ENCODE measurements at places on chromosomes 4 and X.

DNA sequence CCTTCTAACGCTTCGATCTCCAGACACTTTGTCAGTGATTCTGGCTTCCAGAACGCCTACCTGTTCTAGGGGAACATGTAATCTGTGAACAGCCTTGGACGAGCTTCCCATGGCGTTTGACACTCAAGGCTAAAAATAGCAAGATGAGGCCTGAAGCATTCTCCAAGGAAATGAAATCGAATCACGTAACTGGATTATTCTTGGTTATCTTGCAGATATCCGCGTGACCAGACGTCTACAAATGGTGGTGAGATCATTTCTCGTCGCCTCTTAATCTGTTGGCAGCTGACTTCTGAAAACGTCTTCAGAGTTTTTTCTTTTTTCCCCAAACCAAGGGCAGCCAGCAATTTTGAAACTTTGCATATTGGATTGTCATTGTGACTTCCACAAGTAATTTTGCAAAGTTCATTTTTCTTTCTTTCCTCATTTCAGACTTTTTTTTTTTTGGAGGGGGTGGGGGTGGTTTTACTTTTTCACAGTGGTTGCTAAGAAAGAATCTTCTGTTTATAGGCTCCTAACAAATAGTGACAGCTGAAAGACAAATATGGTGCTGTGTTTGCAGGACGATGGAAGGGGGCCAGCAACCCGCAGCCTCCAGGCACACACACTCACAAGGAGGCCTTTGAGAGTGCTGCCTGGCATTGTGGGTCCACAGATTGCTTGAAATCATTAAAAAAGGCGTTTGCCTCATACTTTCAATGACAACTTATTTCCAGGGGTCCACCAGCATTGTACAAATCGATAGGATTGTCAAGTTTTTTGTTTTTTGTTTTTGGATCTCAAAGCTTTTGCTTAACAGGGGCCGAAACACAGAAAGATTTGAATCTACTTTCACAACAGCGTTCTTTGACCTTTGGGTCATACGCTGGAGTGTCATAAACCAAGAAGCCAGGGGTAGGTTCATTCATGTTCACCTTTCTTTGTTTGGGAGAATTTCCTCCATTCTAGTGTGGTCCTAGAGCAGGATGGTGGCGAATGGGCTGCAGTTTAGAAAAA lies 32.4 kb upstream of the PDLIM3 start:
- DNase-seq: no peak

GRCh38 chrX:44401151-44401550 lies 57.7 kb upstream of the EFHC2 start:
- DNase-seq: no peak

DNA sequence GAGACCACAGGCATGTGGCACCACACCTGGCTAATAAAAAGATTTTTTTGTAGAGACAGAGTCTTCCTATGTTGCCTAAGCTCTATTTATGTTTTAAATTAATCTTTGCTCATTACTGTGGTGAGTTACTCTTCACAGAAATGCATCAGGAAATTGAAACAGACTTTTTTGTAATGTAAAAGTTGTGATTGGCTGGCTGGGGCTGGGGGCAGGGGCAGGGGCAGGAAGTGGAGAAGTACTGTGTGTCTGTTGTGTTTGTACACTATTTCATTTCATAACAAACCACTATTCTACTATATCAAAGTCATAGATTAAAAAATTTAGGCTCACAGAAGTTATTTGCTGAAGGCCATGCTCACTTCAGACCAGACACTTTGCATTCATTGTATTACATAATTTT lies 19.1 kb upstream of the ABRAXAS1 start:
- DNase-seq: no peak

- DNase-seq: no peak
Measured at GRCh38 chr4:173404296-173404865, 5.5 kb upstream of the SCRG1 start.

DNA sequence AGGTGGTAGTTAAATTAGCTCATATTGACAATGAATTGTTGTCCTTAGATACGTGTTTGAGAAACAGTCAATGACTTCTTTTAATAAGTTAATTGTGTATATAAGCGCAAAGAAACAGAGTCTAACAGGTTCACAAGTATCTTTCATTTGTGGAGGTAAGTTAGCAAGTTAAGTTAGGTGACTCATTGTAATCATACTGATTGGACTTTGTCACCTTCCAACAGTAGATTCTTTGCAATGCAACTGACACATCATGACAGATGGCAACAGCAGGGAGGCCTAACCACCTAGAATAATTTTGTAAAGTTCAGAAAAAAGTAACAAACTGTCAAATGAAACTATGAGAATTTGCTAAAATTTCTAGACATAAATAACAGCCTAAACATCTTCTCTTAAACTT lies 207.6 kb upstream of the PITX2 start:
- no peak for DNase-seq

GRCh38 chr4:177964693-177965168 lies 522.5 kb upstream of the AGA start:
- DNase-seq: no peak

All from SHP77 treated with DMSO at 0.1 percent for 48 hours (cell line).